Common myeloid progenitor, CD34-positive (primary cell): ENCODE measurements at places on chromosomes 13 and 19.

- DNase-seq: peak; percentile 77
These were observed 9.1 kb downstream of the ZNF653 start for GRCh38 chr19:11496391-11497163.

DNA sequence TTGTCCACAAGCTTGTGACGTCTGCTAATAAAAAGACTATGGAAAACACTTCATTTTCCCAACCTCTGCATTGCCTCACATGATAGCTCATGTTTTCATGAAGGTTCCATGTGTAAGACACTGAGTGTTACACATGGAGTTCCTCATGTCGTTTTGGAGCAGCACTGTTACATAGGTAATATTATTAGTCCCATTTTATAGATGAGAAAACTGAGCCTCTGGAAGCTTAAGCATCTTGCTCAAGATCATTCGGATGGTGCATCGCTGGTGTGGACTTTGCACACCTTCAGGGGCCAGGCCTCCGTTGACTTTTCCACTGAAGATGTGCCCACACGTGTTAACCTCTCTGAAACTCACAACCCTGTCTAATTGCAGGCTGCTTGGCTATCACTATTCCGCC lies 743.4 kb downstream of the UQCRFS1 start:
- no peak for DNase-seq

- DNase-seq: no peak
These were observed 6.5 kb upstream of the TNFSF9 start for GRCh38 chr19:6524311-6524710.

DNA sequence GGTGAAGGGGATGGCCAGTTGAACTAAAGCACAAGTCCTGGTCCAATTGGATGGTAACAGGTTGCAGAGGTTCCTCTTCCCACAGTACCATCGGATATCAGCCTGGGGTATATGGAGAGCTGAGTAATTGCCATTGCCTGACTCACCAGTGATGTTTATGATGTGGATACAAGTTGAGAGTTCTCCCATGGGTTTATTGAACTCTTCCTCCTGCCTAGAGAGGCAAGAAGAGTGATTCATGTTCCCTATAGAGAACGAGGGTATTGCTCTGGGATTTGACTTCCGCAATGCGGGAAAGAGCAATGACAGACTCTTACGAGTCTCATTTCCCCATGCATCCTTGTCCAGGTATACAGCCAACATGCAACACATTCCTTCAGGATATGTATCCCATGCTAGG lies 111.3 kb upstream of the PCDH9 start:
- DNase-seq: no peak

- DNase-seq: no peak
These were observed 8.6 kb downstream of the KDM4B start for GRCh38 chr19:4977299-4978174.

DNA sequence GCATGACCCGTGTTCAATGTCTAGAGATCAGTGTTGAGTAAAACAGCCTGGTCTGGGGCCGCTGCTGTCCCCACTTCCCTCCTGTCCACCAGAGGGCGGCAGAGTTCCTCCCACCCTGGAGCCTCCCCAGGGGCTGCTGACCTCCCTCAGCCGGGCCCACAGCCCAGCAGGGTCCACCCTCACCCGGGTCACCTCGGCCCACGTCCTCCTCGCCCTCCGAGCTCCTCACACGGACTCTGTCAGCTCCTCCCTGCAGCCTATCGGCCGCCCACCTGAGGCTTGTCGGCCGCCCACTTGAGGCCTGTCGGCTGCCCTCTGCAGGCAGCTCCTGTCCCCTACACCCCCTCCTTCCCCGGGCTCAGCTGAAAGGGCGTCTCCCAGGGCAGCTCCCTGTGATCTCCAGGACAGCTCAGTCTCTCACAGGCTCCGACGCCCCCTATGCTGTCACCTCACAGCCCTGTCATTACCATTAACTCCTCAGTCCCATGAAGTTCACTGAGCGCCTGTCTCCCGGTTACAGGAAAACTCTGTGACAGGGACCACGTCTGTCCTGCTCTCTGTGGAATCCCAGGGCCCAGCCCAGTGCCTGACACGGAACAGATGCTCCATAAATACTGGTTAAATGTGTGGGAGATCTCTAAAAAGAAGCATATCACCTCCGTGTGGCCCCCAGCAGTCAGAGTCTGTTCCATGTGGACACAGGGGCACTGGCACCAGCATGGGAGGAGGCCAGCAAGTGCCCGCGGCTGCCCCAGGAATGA lies 1.5 kb upstream of the CEACAM5 start:
- DNase-seq: peak; percentile 86

DNA sequence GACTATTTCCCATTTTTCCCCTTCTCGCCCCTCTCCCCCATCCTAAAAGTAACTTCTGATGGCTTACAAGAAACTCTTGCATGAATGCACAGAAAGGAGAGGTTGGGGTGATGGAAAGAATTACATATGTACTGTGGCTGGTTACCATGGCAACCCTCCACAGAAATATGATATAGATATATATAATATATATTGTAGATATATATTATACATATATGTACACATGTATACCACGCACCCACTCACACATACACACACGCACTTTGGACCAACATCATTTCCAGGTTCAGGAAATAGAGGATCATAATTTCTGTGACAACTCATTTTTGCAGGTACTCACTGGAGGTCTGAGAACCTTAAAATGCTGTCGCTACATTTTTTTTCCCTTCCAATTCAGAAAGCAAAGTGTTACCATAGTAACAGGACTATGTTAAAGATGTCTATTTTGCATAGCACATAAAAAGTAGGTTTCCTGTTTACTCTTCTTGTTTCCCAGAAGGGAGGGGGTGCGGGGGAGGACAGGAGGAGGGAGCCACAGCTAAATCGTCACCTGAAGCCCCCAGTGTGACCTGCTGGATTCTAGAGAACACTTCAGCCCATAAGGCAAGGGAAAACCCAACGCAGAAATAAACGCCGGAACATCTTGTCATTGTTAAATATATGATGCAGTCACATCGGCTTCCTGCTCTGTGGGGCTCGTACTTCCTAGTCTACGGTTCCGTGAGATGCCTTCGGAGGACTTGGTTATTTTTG lies 44.7 kb downstream of the EFNB2 start:
- peak; percentile 57 for DNase-seq

DNA sequence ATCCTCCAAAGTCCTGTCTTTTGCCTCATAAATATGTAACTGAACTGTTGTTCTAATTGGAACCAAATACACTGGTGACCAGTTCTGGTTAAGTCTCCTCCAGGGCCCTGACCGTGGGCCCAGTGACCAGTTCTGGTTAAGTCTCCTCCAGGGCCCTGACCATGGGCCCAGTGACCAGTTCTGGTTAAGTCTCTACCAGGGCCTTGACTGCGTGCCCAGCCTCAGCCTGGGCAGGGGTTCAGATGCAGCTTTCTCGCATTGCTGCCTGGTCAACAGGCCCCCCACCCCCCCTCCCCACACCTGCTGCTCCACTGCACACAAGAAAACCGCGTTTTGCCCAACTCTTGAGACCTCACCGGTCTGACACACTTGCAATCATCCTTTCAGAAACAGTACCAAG lies 3.8 kb upstream of the GRTP1 start:
- DNase-seq: no peak

DNA sequence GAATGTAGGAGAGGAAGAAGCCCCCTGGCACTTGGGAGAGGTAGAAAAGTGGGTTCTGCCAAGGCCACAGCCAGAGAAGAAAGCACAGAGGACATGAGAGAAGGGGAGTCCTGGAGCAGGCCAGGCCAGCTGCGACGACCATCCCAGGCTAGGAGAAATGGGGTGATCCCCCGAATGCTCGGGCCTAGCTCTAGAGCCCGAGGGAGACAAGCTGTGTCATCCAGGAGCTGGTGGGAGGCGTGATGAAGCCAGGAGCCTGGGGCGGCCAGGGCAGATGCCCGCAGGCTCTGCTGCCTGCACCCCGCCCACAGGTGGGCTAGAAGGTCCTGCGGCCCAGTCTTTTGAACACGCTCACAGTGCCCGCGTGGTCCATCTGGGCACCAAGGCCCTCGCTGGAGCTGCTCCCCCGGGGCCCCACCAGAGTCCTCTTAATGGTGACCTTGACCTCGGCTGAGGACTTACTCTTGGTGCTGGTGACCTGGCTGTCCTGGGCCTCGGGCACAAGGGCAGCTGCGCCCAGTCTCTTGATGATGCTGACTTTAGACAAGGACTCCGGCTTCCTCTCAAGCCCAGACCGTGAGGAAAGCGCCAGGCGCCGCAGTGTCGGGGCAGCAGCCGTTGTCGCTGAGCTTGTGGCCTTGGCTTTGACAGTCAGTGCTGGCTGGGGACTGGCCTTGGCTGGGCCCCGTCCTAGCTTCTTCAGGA lies 26.5 kb downstream of the C19orf47 start:
- DNase-seq: no peak

DNA sequence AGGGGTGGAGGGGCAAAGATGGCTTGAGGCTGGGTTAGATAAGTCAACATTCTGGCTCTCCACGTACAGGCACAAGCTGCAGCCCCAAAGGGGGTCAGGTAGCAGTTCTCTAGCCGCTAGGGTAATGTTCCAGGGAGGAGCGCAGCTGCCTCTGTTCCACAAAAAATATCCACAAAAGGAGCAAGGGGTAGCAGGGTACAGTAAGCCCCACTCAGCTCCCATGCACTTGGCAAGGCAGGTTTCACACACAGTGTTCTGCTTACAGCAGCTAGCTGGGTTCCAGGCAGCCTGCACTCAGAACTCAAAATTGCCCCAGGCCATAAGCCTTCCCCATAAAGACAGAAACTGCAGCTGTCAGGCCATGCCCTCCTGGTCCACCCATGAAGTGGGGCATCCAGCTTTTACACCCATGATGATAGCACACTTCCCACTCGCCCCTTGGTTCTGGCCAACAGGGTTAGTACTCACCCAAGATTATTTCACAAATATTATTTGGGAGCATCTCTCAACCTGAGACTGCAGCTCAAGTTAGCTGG lies 130.0 kb downstream of the CYSLTR2 start:
- no peak for DNase-seq

- no peak for DNase-seq
These were observed 11.1 kb upstream of the RAB3A start for GRCh38 chr19:18214779-18215433.

- DNase-seq: no peak
These were observed 148.9 kb downstream of the ZNF737 start for GRCh38 chr19:20416661-20417060.

DNA sequence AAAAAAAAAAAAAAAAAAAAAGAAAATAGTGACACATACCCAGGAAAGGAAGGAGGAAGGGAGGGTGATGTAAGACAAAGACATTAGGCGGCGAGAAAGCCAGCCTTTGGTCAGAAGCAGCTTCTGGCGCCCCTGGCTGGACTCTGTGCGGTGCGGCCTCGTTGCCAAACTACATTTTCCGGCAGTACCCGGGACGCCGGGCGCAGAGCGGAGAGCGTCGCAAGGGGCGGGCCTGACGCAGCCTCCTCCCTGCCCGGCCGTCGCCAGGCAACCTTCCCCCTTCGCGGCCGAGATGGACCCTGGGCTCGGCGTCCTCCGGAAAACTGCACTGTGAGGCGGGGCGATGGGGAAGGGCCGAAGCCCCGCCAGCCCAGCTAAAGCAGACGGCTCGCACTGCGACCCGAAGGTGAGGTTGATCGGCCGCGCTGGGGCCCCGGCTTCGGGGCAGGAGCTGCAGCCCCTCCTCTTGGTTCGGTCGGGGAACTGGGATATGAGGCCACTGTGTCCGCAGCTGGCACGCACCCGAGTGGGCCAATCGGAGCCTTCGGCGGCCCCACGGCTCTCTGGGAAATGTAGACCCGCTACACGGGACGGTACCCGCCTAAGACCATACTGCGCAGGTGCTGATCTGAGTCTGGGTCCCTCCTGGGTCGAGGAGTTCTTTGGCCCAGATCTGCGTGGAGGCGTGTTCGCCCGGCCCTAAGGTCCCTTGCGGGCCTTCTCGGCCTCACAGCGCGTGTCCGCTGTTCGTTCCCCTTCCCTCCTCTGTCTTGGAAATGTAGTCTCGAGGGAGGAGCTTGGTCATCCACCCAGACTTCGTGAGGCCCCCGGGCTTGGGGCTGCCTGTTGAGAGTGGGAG lies 2.3 kb upstream of the MZF1 start:
- peak; percentile 95 for DNase-seq

DNA sequence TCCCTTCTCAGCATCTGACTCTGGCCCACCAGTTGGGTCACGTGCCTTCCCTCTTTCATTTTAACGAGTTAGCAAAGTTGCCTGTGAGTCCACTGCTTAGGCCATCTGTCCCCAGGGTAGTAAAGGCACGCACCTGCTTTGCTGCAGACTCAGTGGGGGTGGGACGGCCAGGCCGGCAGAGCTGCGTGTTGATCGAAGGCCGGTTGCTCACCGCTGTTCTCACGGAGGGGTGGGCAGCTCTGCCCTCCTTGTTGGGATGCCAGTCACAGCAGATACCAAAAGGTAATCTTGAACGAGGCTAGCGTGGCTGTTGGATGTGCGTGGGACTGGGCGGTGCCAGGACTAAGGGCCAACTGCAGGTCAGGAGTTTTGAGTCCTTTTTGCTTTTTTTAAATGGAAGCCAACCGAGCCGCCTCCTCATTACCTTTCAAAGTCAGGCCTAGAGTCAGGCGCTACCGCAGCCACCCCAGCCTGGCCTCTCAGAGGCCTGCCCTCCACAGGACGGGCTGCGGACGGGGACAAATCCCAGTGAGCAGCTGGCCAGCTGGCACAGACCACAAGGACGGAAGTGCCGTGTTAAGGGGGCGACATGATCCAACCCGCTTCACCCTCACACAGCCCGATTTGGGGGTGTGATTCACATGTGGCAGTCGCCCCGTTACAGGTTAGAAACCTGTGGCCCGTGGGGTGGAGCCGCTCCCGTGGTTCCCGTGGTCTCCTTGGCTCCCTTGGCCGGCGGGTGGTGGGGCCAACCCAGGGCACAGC lies 20.6 kb downstream of the ADPRHL1 start:
- no peak for DNase-seq

GRCh38 chr13:114020750-114021463 lies 47.0 kb upstream of the C13orf46 start:
- DNase-seq: no peak

- DNase-seq: peak; percentile 88
These were observed 831 bp downstream of the PGPEP1 start for GRCh38 chr19:18340990-18341868.
